ENCODE measurements at places on chromosomes 1 and 21.

- DNase-seq, result no peak
Observed at GRCh38 chr1:156001662-156002171, 19.0 kb downstream of the SSR2 start.

GRCh38 chr1:44303532-44303931, 51.5 kb downstream of the ERI3 start:
- no peak for DNase-seq

DNA sequence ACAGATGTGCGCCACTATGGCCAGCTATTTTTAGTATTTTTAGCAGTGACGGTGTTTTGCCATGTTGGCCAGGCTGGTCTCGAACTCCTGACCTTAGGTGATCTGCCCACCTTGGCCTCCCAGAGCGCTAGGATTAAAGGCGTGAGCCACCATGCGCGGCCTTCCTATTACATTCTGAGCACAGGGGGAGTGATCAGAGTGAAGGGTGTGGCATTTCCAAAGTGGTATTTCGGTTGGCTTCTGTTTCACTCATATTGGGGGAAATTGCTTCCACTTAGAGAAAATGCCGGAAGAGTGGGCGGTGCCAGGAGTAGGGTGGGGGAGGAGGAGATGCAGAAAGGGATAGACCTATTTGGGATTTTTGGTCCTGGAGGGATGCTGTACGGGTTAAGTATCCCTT, 4.3 kb downstream of the PIK3CD start:
- DNase-seq, result no peak

GRCh38 chr21:35925497-35925896, 134.8 kb downstream of the SETD4 start:
- no peak for DNase-seq

GRCh38 chr1:40802742-40803113, 19.1 kb downstream of the KCNQ4 start:
- DNase-seq, result no peak

- no peak for DNase-seq
Observed at GRCh38 chr1:244050835-244051444, at the start of gene ZBTB18. Gene ZBTB18 (plus strand): TSS chr1:244051283. CDS start chr1:244051432, 149 bp downstream.

GRCh38 chr1:200028586-200029034, 1.1 kb downstream of the NR5A2 start:
- DNase-seq, result no peak

GRCh38 chr1:216075339-216075738, 347.9 kb downstream of the USH2A start:
- DNase-seq, result no peak

- DNase-seq, result no peak
Observed at GRCh38 chr21:25640202-25640942, 1.3 kb downstream of the JAM2 start.

DNA sequence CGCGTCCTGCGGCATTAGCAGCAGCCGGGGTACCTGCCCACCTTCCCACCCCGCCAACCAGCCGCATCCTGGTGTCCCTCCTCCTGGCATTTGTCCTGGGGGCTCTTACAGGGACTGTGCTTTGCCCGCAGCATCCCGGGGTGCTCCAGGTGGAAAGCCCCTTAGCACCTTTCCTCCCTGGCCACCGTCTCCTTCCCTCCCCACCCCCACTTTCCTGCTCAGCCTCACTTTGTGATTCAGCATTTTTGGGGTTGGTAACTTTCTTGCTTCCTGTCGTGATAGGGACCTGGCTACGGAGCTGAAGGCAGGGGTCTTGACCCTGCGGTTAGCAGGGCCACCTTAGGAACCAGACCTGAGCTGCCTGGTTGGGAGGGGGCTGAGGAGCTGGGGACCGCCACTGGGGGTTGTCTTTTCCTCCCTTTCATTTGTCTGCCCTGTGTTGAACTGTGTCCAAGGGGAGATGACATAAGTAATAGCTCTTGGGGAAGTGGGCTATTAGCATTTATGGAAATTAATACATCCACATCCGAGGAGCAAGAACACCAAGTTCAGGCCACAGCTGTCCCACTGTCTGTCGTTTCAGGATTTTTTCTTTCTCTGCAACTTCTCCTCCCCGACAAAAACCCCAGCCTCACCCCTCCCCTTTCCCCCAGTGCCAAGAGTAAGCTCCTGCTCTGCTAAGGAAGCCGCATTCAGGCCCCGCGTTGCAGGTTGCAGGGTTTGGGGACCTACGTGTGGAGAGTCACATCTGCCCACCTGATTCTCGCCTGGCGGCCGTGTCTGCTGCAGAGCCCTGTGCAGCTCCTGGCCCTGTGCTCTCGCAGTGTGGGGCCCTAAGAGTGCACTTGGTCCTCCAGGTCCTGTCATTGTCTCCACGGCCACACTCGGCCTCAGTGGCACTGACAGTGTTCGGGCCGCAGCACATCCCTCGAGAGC, 1.6 kb upstream of the NPHP4 start:
- DNase-seq, result no peak

- DNase-seq, result no peak
Observed at GRCh38 chr1:3459051-3459908, 4.8 kb downstream of the ARHGEF16 start.

- DNase-seq, result no peak
Observed at GRCh38 chr1:67908250-67908936, 75.1 kb upstream of the GNG12 start.

DNA sequence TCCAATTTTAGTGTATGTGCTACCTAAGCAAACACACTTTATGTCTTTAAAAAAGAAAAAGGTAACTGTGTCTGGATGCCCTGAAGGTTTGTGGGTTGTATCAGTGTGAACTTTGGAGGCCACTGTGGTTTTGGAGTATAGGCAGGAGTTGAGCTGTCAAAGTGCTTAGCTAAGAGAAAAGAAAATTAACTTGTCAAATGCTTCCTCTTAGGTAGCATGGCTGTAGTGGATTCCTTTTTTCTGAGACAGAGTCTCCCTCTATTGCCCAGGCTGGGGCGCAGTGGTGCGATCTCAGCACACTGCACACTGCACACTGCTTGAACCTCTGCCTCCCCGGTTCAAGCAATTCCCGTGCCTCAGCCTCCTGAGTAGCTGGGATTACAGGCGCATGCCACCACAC, 11.2 kb upstream of the SLC41A1 start:
- DNase-seq, result no peak

GRCh38 chr1:161848676-161849075, 82.6 kb downstream of the ATF6 start:
- DNase-seq, result no peak

DNA sequence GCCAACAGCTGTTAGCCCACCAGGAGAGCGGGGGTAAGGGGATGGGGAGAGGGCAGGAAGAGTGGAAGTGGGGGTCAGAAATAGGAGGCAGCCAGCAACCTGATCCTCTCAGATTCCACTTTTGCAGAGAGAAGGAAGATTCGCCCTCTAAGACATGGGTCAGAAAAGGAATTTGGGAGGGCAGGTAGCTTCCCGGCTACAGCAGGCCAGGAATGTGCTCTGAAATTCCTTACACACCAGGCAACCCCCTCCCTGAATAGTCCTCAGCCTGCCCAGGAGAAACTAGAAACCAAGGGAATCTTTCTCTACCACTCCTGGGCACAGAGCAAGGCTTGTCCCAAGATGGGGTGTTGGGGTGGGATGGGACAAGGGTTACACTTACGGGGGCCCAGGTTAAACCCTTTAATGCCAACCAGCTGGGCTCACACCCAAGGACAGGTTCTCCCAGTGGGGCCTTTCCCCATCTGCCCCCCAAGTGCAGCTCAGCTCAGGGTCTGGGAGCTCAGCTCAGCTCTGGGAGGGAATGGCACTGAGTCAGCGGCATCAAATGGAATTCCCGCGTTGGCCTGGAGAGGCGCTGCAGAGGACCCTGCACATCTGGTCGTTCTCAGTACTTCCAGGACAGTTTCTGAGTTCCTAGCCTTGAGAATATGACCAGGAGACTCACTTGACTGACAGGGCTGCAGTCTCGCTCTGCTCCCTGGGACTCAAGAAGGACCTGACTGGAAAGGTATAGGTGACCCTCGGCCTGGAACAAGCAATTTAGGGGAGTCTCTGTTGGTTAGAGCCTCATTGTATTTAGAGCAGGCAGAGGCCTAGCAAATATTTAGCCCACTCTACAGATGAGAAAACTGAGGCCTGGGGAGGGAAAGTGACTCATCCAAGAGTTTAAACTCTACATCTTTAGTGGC, 761 bp downstream of the TNNT2 start:
- DNase-seq, result no peak

GRCh38 chr21:14699433-14700407, 153.6 kb upstream of the SAMSN1 start:
- no peak for DNase-seq

All from stimulated activated CD8-positive, alpha-beta memory T cell treated with anti-CD3 and anti-CD28 coated beads, Interleukin-4, amount 100 ng/mL, for 1 hour (primary cell).